GM04503 (cell line): ENCODE measurements at places on chromosomes 1 and 21.

DNA sequence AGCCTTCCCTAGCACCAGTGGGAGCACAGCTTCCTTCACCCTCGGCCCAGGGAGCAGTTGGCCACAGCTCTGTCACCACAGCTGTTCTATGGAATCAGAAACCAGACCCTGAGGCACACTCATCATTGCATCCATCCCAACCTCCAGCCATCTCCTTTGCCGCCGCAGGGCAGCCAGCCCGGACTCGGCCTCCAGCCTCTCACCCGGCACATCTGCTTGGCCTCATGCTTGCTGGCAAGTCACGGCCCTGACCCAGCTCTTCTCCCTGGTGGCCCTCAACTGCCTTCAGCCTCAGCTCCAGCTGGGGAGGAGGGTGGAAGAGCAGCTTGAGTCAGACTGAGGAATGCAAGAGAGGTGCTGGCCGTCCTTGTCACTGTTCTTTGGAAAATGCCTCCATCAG, 59.8 kb downstream of the TOR1AIP2 start:
- DNase-seq: peak; percentile 51

- DNase-seq: no peak
Observed at GRCh38 chr1:113759333-113760101, at the start of gene PHTF1. Gene PHTF1, minus strand, starts transcription at chr1:113759486. Its CDS starts 783 bp downstream, at chr1:113758703.

GRCh38 chr1:244962130-244962529, 97.8 kb upstream of the HNRNPU start:
- no peak for DNase-seq

DNA sequence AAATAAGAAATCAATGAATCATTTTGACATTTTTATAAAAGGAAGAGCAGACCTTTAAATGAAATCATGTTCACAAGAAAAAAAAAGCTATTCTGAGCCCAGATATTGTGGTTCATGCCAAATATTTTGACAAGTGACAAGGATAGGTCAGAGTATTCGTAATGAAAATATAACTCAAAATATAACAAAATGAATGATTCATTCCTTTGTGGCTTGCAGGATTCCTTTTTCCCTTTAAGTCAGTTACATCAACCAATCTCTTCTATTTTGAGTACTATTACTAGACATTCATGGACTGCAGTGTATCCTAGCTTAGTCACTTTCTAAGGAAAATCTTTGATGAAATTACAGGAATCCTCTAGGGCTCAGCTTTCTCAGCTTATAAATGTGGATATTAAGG, 188.7 kb downstream of the COL11A1 start:
- DNase-seq: no peak

- no peak for DNase-seq
Observed at GRCh38 chr1:229155472-229155871, 115.4 kb upstream of the RAB4A start.

GRCh38 chr1:42259739-42260064, 75.3 kb downstream of the FOXJ3 start:
- no peak for DNase-seq

DNA sequence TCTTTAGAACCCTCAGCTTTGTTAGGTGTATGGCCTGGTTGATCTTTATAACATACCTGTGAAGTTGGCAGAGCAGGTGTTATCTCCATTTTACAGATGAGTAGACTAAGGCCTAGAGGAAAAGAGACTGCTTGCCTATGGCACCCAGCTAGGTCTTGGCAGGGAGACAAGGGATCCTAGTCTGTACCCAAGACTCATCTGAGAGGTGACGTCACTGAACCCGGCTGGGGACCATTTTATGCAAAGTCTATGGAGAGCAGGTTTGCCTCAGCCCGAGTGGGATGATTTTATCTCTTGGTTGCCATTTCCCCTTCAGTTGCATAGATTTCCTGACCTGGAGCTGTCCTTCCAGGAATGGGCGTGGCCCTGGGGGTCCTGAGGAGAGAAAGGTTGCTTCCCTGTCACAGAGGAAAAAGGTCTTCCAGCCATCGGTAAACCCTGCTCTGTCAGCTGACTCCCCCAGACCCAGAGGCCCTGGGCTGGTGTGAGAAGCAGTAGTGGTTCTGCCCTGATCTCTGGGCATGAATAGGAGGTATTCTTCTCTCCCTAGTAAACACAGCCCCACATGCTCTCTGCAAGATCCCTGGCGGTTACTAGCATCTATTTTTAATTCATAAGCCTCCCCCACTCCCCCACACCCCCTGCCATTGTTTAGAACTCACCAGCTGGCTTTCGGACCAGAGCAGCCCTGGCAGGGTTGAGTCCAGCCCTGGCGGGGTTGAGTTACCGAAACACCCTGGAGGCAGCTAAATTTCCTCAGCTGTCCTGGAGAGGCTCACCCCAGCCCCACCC, 19.6 kb downstream of the TMCC2 start:
- no peak for DNase-seq

DNA sequence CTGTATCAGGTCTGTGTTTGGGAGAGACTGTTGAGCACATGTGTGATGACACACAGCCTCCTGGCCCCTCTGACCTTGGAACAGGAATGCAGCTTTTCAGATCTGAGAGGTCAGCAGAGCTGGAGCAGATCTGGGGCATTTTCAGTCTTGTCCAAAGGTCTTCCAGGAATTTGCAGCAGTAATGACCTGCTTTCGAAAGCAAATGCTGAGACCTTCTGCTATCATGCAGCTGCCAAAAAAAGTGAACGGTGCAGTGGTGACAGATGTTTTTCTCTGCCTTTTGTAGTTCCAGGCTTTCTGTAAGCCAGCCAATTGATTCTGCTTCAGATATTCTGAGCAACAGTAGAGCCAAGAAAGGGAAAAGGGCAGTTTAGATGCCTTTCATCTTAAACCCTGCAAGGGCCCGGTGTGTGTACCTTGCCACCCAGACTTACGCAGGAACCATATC, 137.8 kb upstream of the COA6 start:
- no peak for DNase-seq

DNA sequence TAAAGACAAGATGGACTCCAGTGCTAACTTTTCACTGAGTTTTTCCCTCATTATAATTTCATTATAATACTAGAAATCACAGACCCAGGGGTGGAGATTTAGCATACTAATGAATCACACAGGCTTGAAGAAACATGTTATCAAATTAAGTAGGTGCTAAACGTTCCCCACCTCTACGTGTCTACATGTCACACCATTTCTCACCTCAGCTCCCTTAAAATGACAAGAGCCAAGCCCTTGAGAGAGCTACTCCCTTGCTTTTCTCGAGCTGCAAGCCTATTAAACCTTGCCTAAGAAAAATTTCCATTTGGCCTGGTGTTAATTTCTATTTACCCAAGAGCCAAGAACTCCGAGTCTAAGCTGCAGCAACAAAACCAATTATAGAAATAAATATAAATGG, 396.3 kb upstream of the NEGR1 start:
- DNase-seq: no peak

DNA sequence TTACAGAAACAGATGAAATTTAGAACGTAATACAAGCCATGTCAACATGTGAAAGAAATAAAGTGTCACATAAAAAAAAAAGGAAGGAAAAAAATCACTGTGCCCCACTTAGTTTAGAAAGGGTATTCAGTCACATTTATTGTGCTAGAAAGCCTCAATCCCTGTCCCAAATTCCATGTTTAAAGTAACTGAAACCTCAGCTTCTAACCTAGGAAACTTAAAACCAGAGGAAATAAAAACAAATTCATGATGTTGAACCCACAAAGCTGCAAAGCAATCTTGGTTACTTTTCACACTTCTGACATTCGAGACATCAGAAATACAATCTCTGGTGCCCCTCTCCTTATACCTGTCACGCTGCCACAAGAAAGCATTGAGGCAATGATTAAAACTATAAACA, 101.8 kb downstream of the NBPF12 start:
- no peak for DNase-seq

GRCh38 chr1:175840787-175841186, 97.4 kb upstream of the TNR start:
- DNase-seq: no peak

DNA sequence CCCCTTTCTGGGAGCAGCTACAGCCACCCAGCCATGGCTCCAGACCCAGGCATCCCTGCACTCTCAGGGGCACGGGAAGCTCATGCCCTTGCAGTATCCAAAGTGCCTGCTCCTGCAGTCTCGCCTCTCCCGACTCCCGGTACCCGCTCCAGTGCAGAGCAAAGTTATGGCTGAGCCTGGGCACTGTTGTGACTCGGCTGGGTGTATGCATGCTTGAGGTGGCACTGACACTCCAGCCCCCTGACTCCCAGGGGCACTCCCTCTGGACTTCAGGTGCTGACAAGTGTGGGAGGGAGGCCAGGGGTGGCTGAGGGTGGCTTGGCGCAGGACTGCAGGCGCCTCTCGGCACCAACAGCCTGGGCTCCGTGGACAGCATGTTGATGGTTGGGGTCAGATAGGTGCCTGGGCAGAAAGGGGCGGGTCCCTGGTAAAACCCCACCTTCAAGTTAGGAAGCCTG, 580.1 kb upstream of the ADGRL2 start:
- DNase-seq: no peak

- DNase-seq: no peak
Observed at GRCh38 chr21:33113131-33113530, 43.2 kb downstream of the OLIG1 start.
